HEK293T (cell line): ENCODE measurements at places on chromosomes 2 and 18.

DNA sequence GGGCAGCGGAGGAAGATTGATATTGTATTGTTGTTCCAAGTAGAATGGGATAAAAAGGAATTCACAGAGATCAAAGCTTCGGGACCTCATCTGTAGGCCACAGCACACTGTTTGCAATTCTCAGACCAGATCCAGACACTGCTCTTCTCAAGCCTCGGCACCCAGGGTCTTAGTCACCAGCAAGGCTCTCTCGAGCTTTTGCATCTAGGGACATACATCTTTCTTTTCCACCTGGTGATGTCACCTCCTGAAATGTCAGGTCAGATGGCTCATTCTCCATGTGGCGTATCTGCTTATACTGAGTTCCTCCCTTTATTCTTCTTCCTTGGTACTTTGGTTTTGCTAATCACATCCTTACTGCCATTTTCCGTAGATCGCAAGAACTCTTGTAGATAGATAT, 42.9 kb upstream of the SNTG2 start:
- DNase-seq: no peak

DNA sequence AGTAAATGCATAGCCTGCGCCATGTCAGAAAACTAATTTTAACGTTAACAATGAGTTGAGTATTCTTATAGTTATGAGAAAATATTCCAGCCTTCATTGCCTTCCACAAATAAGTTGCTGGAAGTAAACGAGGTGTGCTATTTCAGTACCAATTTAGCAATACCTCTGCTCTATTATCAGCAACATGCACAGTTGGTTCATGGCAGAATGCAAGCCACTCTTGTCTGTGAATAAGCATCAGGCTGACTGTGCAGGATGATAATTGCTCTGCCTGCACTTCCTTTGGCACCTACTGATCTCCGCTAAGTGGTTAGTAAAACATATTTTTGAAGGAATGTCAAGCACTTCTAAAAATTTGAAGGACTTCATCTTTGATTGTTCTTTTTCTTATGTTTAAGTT, 261.9 kb upstream of the SIX3 start:
- no peak for DNase-seq

- no peak for DNase-seq
Measured at GRCh38 chr18:10913919-10914318, 235.4 kb downstream of the PIEZO2 start.

DNA sequence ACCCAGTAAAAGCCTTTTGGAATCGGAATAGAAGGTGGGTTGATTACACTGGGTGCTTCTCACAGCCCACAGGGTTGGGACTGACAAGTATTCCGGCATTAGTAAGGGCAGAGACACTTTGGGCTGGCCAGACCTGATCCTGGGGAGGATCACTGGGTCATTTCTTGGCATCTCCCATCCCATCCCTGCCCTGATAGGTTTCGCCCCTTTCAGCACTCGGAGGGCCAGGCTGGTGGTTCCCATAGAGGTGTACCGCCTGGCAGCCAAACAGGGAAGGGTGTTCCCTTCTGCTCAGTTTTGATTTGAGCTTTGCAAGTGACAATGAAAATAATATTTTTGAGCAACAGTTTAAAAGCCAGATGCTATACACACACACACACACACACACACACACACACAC, 37.3 kb downstream of the CYP1B1 start:
- DNase-seq: no peak

DNA sequence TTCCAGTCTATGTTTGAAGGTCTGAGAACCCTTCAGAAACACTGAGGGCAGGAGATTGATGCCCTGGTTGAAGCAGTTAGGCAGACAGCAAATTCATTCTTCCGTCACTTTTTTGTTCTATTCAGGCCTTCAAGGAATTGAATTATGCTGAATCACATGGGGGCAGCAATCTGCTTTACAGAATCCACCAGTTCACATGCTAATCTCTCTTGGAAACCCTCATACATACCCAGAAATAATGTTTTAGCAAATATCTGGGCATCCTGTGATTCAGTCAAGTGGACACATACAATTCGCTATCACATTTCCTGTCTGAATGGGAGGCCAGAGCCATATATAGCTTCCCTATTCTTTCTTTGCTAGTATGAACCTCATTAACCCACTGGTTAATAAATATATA, 301.4 kb upstream of the CNTNAP5 start:
- DNase-seq: no peak

DNA sequence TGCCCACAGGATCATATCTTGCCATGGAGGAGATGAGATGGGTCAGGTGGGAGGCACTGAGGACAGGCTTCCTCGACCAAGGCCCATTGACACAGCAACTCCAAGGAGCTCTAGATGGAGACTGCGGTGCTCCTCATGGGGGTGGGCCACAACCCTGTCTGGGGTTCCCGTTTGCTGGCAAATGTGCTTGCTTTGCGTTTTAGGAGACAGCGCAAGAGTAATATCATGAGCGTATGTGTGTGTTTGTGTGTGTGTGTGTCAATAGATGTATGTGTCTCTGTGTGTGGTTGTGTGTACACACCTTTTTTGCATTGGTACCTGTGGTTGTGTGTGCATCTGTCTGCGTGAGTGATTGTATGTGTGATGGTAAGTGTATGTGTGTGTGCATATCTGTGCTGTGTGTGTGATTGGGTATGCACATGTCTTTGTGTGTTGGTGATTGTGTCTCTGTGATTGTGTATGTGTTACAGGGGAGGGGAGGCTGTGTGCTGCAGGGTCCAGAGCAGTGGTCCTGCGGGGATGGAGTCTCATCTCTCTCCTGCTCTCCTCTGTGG, 4.4 kb downstream of the FBLN7 start:
- no peak for DNase-seq

GRCh38 chr2:64273524-64274398, 129.5 kb upstream of the PELI1 start:
- DNase-seq: no peak

DNA sequence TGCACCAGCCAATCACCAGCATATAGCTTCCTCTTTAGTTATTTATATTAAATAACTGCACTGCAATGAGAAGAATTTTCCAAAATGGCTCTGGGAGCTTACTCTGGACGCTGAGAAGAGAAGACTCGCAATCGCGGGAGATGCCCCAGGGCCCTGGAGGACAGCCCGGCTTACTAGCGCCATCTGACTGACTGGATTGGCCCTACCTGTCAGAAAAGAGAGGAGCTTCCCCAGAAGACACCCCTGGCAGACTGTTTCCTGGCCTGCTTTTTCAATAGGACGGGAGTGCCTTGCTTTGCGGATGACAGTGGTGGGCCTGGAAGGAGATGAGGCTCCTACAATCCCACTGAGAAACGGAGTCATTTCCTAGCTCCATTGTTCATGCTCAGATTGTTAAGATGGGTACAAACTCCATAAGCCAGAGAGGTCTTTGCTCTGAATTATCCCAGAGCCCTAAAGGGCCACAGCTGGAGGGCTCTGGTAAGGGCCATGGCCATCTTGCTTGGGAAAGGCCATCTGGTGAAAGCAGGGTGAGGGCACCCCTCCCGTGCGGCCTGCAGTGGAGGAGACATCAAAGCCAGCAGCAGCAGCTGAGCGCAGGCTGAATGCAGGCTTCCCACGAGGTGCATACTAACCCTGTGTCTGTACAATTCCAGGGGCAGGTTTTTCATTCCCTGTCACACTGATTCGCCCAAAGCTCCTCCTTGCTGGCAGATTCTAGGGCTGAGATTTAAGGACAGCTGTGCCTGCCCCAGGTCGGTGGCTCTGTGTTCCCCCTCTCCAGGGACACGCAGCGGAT, 92.1 kb downstream of the GALR1 start:
- no peak for DNase-seq

GRCh38 chr2:171490577-171490976, 31.7 kb upstream of the CYBRD1 start:
- no peak for DNase-seq

GRCh38 chr18:79139206-79139605, 70.0 kb downstream of the ATP9B start:
- DNase-seq: no peak

- no peak for DNase-seq
Measured at GRCh38 chr2:74691929-74692328, 37.9 kb downstream of the SEMA4F start.

DNA sequence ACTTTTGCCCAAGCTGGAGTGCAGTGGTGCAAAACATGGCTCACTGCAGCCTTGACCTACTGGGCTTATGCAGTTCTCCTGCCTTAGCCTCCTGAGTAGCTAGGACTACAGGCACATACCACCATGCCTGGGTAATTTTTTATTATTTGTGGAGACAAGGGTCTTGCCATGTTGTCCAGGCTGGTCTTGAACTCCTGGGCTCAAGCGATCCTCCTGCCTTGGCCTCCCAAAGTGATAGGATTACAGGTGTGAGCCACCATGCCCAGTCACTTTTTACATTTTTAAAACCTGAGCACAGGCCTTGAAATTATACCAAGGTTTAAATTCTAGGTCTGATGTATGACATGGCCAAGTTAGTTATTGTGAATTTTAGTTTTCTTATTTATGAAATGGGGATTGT, 18.2 kb downstream of the SMAD4 start:
- no peak for DNase-seq

GRCh38 chr2:44398243-44398897, 36.6 kb downstream of the CAMKMT start:
- no peak for DNase-seq

GRCh38 chr2:24125956-24126355, 2.7 kb downstream of the FAM228B start:
- no peak for DNase-seq

GRCh38 chr2:240467659-240468302, 32.3 kb downstream of the GPC1 start:
- DNase-seq: no peak

DNA sequence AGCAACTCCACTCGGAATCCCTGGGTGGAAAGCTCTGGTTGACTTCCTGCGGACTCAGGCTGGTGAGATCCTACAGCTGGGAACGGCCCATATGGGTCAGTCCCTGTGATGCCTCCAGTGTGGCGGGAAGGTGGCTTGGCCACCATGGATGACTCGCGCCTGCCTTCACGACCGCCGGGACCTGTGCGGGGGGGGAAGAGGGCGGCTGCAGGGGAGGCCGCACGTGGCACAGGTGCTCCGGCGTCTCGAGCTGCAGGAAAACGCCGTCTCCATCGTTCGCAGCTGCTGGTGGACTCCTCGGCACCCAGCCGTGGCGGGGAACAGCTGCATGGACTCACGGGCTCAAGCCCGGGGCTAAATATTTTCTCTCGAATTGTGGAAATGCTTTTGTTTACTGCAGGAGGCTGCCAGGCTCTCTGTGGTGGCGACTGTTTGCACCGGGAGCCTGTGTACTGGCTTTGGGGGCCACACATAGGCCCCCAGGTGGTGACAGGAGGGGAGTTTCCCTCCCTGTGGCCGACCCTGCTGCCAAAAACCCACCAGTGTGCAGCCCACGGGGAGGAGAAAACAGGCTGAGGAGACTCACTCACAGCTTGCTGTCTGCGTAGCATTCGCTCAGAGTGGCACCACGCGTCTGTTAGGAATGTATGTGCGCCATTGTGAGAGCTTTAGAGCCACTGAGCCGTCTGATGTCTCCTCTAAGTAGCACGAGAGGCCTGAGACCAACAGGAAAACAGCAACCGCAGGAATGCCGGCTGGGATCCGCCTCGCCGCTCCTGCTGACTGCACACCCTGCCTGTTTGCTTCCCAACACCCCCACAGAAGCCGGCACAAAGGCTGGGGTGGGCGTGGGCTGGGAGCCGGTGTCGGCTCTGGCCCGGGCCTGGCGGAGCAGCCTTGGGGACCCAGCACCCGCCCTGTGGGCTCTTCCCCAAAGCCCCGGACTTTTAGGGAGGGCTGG, 89.2 kb downstream of the NFATC1 start:
- no peak for DNase-seq

GRCh38 chr2:199911877-199912161, 726 bp downstream of the C2orf69 start:
- no peak for DNase-seq

DNA sequence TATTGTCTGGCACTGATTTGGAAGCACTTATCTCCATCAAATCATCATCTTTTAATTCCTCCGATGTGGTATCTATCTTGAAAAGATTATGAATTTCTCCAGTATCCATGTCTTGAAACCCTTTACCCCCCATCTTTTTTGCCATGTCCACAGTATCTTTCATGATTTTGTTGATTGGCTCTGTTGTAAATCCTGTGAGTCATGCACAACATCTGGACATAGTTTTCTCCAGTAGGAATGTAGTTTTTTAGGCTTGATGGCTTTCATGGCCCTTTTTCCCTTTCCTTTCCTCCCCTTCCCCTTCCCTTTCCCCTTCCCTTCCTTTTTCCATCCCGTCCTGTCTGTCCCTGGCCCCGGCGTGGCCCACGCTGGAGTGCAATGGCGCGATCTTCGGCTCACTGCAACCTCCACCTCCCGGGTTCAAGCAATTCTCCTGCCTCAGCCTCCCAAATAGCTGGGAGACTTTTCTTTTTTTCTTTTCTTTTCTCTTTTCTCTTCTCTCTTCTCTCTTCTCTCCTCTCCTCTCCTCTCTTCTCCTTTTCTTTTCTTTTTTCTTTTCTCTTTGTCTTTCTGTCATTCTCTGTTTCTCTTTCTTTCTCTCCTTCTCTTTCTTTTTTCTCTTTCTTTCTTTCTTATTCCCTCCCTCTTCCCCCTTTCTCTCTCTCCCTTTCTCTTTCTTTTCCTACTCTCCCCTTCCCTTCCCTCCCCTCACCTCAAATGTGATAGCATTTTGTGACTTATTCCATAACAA, 18.4 kb upstream of the ZNF638 start:
- DNase-seq: no peak

DNA sequence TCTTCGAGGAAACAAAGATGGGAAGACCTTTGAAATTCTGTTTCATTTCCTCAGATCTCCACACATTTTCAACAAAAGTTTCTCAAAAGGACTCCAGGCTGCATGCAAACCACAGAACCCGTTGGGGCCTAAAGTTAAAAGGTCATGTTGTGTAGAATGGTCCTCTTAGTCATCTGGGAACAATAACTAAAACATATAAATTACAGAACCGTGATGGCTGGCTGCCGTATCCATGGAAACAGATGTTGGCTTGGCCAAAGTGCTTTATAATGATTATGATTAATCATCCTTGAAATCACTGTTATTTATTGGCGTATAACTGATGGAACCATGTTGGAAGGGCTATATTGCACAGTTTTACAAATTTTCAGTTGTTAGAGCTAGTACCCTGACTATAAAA, 182.8 kb upstream of the CRIM1 start:
- no peak for DNase-seq

DNA sequence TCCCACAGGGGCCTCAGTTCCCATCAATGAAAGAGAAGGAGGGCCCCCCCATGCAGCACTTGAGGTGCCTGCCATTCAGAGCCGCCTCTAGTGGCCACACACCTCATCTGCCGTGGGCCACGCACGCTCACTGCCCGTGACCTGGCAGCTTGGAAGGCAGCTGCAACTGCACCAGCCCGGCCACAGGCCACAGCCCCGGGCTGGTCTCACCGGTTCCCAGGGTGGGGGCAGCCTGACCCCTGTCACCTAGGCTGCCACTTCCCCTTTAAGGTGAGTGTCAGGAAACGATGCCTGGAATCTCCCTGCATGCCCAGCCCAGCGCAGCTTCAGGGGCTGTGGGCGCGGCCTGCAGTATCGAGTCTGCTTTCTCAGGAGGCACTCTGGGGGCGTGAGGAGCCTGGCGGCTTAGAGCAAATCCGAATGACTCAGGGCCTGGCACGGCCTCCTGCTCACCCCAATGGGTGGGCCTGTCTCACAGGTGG, 2.6 kb downstream of the MAB21L4 start:
- DNase-seq: no peak
